Amygdala (tissue), 56 donors: ENCODE measurements at places on chromosomes 13 and 19.
A peak's percentile ranks its signal among the peaks of the same experiment; 100 is the strongest.

- no peak for DNase-seq
Measured at GRCh38 chr19:46520616-46521015, 24.9 kb upstream of the PNMA8B start.

DNA sequence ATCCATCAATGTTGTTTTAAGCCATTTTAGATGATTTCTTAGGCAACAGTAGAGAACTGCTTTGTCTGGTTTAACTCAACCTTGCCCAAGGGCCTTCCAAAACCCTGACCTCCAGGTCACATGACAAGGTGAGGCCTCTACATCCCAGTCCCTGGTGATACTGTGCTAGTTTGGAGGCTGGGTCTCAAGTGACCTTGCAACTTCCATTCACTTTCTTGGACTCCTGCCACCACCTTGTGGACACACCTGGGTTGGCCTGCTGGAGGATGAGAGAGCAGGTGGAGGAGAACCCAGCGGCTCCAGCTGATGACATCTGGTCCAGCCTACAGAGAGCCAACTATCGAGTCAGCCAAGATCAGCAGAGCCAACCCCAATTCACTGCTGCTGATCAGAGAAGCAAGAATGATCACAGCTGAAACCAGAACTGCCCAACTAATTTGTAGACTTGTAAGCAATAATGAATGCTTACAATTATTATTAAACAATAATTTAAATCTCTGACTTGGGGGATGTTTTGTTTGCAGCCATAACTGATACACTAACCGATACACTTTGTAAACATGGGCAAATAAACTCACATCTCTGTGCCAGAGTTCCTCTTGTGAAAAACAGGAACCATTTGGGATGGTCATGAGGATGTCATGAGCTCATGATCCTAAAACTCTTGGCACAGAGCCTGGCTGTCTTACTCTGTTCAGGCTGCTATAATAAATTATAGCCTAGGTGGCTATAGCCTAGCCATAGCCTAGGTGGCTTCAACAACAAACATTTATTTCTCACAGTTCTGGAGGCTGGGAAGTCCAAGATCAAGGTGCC is 11.5 kb downstream of the FAM187B start:
- DNase-seq, result no peak

- DNase-seq, result no peak
Measured at GRCh38 chr19:33720691-33721682, 75.7 kb upstream of the KCTD15 start.

GRCh38 chr19:53079313-53079924 is 23.8 kb downstream of the ZNF160 start:
- DNase-seq, result no peak

GRCh38 chr19:44573183-44573582 is 40.2 kb upstream of the IGSF23 start:
- DNase-seq, result no peak

DNA sequence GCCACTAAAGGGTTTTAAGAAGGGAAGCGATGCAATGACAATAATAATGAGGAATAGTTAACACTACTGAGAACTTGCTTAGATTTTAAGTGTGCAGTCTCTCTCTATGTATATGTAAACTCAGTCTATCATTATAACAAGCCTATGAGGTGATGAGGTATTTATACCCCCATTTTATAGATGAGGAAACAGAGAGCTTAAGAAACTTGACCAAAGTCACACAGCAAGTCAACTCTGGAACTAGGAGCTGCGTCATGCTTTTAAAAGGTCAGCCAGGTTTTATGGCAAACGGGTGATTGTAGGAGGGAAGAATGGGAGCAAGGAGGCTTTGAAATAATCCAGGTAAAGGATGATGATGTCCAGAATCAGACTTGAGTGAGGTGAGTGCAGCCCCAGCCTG is 103.4 kb downstream of the TM9SF2 start:
- no peak for DNase-seq

DNA sequence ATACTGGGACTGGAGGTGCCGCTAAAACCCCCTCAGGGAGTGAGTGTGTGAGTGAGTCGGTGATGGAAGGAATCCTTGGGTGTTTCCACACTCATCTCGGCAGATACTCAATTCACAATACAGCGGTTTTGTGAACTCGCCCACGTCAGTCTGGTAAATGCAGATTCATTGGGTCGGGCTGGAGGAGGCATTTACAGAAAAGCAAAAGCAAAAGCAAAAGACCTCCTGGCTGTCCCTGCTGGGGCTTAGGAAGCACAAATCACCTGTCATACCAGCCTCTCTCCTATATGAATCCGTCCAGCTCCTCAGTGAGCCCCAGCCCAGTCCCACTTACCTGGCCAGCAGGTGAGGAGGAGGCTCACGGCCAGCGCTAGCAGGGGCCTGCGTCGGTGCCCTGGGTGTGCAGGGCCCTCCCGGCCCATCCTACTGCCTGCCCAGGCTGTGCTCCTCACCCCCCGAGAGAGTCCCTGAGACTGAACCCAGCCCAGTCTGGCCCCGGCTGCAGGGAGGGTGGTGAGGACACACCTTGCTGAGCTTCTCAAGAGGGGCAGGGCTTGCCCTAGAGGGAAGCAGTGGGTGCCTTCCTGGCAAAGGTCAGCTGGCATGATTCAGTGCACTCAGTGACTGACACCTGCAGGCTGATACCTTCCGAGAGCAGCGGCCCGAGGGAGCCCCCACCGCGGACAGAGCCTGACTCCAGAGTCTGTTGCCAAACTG is at the start of gene MUC16:
MUC16 (minus strand) TSS at position 475 of the 717 bp plus-strand sequence.
- DNase-seq, result no peak

DNA sequence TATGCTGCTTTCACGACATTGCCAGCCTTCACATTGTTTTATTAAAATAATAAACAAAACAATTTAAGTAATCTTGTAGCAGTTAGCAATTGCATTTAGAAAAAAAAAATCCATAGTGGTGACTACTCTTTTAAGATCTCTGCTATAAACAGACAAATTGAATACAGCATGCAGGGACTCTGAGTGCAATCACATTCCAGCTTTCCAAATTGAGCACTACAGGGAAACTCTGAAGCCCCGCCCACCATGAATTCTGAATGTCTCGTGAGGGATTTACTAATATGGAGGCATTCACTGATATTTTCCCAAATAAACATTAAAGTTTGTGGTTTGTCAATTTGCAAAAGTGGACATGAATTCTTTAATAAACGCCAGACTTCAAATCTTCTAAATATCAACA is 698.8 kb downstream of the LIG4 start:
- no peak for DNase-seq

DNA sequence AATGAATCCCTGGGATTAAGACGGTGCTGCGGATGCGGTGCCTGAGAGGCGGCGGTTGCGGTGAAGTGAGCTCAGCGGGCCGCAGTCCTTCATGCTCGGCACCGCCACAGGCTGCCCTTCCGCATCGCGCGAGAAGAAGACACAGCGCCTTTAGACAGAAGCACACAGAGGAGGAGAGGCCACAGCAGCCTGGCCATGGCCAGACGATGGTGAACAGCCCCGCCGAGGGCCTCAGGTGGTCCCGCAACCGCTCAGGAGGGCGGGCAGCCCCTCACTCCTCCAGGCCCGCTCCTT is 459.2 kb downstream of the MYO16 start:
- DNase-seq, result no peak

GRCh38 chr19:54231077-54231931 is 8.5 kb upstream of the LILRB3 start:
- peak; percentile 79 for DNase-seq

GRCh38 chr13:50214514-50214913 is 199.3 kb downstream of the KCNRG start:
- DNase-seq, result no peak

DNA sequence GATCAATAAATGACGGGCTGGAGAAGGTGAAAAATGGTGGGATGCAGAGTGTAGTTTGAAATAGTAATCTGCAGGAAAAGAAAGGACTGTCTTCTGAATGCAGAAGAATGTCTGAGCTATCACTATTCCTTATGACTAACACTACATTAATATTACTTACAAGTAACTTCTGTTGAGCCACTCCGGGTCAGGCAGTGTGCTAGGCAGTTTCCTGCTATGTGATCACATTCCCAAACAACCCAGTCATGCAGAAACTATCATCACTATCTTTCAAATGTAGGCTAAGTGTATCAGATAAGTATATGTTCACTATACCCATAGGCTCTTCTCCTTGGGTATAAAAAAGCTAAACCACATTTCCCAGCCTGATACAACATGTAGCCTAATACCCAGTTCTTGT is 6.6 kb downstream of the ZNF599 start:
- DNase-seq, result no peak

DNA sequence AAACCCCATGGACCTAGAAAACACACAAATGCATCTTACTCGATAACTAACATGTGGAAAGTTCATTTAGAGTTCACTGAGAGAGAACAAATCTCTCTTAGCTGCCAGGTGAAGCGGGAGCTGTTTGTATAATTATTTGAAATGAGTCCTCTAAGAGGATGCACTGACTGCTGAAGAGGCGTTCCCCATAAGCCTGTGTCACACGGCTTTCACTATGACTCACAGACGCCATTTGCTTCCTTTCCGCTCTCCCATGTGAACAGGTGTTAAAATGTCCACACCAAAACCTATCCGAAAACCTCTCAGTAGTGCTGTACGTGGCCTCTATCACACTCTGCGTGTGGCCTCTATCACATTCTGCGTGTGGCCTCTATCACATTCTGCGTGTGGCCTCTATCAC is 101.8 kb downstream of the SOX1 start:
- no peak for DNase-seq

GRCh38 chr13:24625331-24625731 is 54.9 kb upstream of the ATP12A start:
- DNase-seq, result no peak

- no peak for DNase-seq
Measured at GRCh38 chr13:32669030-32669646, 82.9 kb downstream of the PDS5B start.

DNA sequence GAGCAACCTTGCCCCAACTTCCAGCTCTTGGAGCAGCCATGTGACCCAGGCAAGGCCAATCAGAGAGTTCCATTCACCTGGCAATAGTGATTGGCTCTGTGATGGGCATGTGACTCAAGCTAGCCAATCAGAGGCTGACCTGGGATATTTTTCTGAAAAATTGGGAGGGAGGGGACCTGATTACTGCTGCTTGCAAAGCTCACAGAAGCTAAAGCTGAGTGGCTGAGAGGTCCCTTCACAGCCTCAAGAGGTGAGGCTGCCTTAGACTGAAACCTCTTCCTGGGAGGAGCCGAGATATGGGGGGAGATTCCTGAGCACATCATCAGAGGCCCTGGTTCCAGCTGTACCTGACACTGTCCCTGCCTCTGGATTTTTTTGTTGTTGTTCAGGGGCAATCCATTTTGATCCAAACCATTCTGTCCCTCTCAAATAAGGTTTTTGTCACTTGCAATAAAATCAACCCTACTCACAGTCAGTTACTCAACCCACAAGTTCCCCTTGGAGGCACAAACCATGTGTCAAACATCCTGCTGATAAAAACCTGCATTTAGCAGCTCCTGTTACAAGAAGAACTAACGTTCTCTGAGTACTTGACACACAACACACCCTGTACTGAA is 4.8 kb downstream of the CIB3 start:
- no peak for DNase-seq

DNA sequence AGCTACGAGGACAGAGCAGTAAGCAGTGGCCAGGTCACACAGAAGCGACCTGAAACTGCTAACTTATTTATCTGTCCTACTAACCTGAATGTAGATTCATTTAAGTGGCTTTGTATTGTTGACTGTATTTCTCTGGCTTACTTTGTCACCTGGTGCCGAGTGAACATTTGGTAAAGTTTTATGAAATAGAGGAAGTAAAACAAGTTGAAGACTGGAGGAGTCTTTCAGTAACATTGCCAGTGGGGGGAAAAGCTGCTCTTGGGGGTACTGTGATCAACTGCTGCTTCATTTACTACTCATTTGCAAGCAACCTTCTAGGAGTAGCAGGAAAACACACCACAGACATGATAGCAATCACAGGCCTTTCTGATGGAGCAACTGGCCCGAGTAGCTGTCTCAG is 615.0 kb downstream of the FGF9 start:
- DNase-seq, result no peak

GRCh38 chr19:29665826-29666577 is 741 bp downstream of the PLEKHF1 start:
- no peak for DNase-seq

DNA sequence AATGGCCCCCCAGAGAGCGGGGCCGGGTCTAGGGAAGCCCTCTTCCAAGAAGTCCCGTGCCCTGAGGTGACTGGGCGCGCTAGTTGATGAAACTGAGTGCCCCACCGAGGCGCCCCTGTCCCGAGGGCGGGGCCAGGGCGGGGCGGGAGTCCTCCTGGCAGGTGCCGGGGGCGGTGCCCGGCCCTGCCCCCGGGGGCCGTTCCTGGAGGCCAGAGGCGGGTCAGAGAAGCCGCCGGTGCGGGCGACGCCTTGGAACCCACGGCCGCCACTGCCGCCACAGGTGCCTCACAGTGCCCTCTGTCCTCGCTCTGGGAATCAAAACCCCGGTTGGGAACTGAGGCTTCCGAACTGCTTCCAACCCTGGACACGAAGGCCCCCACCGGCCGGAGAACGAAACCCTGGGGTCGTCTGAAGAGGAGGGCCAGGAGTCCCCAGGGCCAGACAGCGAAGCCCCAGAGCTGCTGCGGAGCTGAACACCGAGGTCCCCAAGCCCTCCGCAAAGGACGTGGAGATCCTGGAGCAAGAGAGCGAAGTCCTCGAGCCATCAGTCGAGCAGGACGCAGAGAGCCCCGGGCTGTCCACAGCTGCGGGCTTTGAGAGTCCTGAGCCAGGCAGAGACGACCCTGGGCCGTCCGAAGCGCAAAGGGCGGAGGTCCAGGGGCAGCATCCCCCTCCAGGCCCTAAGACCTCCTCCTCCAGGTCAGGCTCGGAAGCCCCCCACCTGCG is at the start of gene MISP3:
MISP3 (plus strand) TSS at position 252 of the 726 bp plus-strand sequence. CDS start 524 bp downstream, outside the sequence.
- DNase-seq, result no peak

GRCh38 chr19:18230941-18231734 is 4.9 kb upstream of the PDE4C start:
- no peak for DNase-seq

DNA sequence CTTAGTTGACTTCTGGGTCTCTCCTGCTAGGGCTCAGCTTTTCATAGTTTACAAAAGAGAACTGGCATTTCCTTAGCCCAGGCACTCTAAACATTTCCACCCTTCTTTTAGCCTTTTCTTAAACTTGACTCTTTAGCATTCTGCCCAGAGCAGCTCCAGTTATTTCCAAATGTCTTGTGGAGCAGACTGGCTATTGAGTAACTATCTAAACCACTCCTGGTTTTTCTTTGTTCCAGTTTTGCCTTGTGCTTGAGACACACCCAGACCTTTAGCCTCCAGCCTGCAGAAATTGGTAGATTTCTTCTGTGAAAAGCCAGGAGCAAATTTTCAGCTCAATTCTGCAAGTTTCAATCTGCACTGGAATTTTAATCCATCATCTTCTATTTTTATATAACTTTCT is 1813.1 kb downstream of the OLFM4 start:
- DNase-seq, result no peak

GRCh38 chr19:49835562-49835961 is 15.4 kb upstream of the PTOV1 start:
- DNase-seq, result no peak
